ENCODE measurements at places on chromosomes 11 and 22. TPM values are rescaled to one million over a fixed set of nuclear protein-coding genes. Genes with fewer than 3 reads are reported as not detected.

DNA sequence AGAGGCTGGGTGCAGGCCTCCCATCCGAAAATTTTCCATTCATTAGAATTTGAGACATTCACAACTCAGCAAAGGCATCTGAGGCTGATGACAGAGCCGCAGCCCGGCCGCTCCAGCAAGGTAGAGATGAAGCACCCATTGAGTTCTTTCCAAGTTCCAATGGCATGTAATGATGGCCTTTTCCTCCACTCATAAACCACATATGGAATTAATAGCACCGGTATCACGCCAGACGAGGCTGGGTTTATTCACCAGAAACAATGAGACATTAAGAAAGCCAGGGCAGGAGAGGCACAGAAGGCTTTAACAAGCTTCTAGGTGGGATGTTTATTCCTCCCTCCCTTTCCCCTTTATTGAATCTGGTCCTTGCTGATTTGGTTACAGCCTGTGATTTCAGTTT is 534.4 kb downstream of the MN1 start:
- DNase-seq = no peak

- no peak for DNase-seq
Observed at GRCh38 chr22:39374801-39375200, 24.8 kb upstream of the TAB1 start.

DNA sequence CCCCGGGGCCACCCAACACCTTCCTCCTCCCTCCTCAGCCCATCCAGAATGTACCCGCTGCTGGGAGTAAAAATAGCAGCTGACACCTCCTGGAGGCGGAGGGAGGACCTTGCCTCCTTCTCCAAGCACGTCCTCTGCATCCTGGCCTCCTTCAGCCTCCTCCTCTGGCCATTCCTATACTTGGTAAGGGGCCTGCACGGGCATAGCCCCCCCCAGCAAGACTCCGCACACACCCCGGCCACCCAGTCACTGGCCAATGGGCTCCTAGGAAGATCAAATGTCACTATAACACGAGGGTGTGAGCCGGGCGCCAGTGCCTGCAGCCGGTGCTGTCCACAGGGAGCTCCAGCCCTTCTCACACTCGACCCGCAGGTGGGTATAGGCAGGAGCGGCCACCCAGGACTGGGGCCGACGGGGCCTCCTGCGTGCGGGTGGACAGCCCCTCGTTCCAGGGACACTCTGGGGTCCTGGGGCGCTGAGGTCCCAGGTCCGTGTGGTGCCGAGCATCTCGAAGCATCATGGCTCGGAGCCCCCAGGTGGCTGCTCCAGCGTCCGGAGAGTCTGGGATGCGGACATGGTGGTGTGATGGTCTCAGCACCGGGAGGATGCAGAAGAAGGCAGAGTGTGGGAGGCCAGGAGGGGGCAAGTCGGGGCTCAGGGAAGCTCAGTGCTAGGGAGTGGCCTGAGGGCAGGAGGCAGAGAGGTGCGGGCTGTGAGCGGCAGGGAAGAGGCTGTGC is at the start of gene TNNT3:
TSS of gene TNNT3 (plus strand) at position 313 of the 737 bp plus-strand sequence. CDS start 3,172 bp downstream, outside the sequence.
- DNase-seq = no peak

DNA sequence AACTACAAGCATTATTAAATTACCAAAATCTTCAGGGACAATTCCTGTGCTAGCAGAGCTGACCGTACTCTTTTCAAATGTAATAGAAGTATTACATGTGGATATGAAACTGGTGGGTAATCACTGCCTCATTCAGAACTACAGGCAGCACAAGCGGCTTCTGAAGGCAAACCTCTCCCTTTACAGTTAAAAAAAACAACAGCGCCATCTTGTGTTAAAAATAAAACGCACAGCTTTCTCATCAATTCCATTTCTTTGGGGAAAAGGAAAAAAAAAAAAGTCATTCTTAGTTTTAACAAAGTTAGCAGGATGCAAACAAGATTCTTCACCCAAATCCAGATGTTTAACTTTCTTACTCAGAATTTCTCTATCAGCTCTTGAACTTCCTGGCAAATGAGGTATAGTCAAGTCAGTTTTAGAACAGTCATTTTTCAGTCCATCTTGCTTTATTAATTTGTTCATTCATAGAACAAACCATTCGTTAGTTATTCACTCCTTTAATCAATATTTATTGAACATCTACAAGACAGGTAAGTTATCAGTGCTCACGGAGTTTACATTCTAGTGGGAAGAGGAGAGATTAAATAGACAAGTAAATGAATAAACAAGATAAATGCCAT is 331.8 kb upstream of the MPPED2 start:
- no peak for DNase-seq

DNA sequence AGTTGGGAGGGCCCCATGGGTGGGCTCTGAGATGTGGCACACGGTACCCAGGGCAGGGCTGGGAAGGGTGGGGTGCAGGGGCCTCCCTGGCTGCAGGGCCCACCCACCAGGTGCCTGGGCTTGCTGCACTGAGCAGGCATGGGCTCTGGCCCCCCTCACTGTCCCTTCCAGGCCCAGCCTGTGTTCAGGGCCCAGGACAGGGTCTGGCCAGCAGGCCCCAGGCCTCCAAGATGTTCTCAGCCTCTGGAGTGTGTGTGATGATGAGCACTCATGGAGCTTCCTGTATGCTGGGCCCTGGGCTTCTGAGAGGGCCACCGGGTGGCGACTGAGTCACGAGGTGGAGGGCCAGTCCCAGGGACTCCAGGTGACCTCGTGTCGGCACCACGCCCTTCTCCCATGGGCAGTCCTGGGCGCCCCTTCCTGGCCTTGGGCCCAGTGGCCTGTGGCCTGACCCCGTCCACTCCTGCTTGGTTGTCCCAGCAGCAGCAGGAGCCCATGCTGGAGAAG is 55.9 kb upstream of the CCDC188 start:
- DNase-seq = no peak

DNA sequence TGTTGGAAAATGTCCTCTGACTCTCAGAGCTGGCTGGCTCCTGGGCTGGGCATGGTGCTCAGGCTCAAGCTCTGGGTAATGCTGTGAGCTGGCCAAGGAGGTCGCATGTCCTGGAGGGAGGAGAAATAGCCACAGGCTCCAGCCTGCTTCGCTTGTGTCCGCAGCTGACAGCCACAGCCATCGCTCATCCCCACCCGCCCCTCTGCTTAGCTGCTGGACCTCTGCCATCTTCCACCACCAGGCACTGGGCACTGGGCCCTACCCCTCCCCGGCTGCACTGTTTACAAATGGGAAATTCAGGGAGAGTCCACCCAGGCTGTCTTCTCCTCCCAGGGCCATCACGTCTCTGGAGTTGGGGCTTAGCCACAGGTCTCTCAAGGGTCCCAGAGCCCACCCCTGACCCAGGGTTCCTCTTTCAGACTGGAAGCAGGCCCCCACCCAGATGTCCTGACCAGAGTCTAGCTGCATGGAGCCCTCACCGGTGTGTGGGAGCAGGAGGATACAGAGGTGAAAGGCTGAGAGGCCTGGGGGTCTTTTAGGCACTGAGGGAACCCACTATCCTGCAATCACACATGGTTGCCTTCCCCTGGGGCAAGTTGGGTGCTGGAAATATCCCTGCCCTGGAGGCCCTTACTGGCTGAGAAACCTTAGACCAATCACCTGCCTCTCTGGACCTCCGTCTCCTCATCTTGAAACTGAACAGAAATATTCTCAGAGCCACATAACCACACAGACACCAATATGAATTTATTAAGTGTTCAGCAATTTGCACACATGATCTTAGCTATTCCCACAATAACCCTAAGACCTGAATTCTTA is 62.7 kb downstream of the CD82 start:
- peak; percentile 84 for DNase-seq

- DNase-seq = no peak
Observed at GRCh38 chr11:79857377-79858214, 416.8 kb upstream of the TENM4 start.

GRCh38 chr22:50245214-50246072 is 620 bp upstream of the TUBGCP6 start:
- DNase-seq = no peak

DNA sequence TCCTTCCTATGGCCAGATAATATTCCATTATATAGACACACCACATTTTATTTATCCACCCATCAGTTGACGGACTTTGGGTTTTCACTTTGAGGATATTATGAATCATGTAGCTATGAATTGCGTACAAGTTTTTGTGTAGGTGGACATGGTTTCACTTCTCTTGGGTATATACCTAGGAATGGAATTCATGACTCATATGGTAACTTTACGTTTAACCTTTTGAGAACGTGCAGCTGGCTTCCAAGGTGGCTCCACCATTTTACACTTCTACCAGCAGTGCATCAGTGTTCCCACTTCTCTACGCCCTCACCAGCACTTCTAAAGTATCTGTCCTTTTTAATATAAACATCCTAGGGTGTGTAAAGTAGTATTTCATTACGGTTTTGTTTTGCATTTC is 112.0 kb downstream of the PLEKHA7 start:
- no peak for DNase-seq

GRCh38 chr11:103696123-103696522 is 340.3 kb upstream of the DDI1 start:
- no peak for DNase-seq

- no peak for DNase-seq
Observed at GRCh38 chr22:36562261-36562835, 33.4 kb upstream of the EIF3D start.

GRCh38 chr11:35485656-35486322 is 39.6 kb downstream of the PAMR1 start:
- peak; percentile 80 for DNase-seq

- DNase-seq = no peak
Observed at GRCh38 chr22:31229402-31230079, 17.4 kb downstream of the LIMK2 start.

DNA sequence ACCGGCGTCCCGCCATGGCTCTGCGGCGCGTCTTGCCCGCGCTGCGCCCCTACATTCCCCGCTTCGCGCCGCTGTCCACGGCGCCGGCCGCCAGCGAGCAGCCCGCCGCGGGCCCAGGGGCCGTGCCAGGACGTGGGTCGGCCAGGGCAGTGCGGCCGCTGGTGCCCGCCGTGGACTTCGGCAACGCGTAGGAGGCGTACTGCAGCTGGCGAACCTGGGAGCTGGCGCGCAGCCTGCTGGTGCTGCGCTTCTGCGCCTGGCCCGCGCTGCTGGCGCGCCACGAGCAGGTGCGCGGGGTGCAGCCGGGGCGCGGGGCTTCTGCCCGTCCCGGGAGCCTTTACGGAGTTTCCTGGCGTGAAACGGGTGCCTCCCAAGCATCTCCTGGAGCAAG is 20.1 kb downstream of the DGCR6L start:
- DNase-seq = no peak

GRCh38 chr11:130124096-130124495 is 35.5 kb upstream of the ST14 start:
- DNase-seq = peak; percentile 84

Gene CSF2RB
- total RNA-seq = 1.5 TPM

Gene MS4A15
- total RNA-seq = not detected

Gene FBXO7
- 44.1 TPM for total RNA-seq

Gene P4HA3
- total RNA-seq = 0.54 TPM

Gene KRTAP5-11
- not detected for total RNA-seq

Gene HEPN1
- total RNA-seq = not detected

All from heart left ventricle (tissue), 16 donors.